Stimulated activated CD4-positive, alpha-beta T cell treated with anti-CD3 and anti-CD28 coated beads, TNF-alpha, amount 100 ng/mL, for 1 hour (primary cell): ENCODE measurements at places on chromosomes 6 and 20.

- DNase-seq, result no peak
These were observed 50.3 kb downstream of the ABHD12 start for GRCh38 chr20:25340380-25340779.

GRCh38 chr6:169923468-169924464 lies 172.3 kb downstream of the ERMARD start:
- DNase-seq, result no peak

DNA sequence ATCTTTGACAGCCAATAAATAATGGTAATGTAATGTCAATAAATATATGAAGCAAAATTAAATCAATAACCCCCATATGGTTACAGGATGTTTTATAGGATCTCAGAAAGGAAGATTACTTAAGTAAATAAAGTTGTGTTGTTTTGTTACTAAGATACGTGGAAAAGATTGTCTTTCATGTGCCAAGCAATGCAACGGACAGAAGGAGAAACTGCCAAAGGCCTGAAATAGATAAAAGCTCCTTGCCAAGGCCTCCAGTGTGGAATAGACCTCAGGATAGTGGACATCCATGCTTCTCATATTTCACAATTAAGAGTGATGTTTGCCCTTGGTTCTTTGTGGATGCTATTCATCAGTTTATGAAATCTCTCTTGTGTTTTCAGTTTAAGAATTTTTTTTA lies 16.4 kb upstream of the FNDC1 start:
- no peak for DNase-seq

- no peak for DNase-seq
These were observed 313.0 kb upstream of the CDYL start for GRCh38 chr6:4463236-4463635.

GRCh38 chr6:149242883-149243282 lies 74.6 kb upstream of the TAB2 start:
- no peak for DNase-seq

DNA sequence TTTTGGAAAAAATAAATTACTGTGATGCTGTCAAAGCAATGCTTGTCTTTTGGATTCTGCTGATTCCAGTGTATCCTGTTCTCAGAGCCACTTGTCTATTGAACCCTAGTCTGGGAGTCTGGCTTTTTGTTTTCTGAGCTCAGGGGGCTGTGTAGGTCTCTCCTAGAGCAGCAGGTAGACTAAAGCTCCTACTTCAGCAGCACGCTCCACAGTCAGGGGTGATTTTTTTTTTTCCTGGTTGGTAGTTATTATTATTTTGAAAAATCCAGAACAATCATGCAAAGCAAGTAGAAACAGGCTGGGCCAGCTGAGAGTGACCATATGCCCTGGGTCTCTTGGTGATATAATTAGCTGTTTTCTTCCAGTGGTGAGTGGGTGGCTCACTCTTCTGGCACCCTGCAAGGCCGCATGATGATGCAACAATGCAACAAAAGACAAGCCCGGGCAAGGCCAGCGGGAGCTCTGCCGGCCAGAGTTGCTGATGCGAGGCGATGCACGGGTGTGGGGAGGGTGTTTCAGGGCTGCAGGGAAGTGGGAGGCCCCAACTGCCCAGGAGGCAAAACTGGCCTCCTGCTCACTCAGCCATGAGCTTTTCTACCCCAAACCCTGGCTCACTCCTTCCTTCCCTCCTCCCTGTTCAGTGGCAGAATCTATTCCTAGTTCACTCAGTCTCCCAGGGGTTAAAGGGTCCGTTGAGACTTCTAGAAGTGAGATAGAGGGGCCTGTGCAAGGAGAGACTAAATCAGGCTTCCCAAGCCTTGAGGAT lies 11.5 kb upstream of the CDKN1A start:
- DNase-seq, result no peak

DNA sequence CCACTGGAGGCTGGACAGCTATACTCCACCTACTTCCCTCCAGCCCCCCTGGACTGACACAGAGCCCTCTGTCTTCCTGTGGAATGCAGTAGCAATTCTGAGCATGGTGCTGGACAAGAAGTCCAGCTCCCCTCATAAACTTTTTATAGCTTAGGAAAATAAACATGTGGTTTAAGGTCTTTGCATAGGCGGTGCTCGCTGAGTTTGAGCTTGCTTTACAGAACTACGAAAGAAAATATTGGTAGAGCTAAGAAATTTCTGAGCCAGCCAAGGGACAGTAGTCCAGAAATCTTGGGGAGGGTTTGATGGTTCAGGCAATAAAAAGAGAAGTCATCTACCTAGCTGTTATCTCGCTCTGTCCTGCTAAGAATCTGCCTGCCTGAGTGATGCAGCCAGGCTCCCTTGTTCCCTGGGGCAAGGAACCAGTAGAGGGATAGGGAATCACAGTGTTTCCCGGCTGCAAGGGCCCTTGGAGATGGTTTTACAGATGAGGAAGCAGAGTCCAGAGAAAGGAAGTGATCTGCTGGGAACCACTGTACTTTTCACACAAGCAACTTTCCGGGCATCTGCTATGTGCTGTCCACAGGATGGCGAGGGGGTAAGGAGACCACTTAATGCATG lies 343.4 kb downstream of the CDC5L start:
- DNase-seq, result no peak

DNA sequence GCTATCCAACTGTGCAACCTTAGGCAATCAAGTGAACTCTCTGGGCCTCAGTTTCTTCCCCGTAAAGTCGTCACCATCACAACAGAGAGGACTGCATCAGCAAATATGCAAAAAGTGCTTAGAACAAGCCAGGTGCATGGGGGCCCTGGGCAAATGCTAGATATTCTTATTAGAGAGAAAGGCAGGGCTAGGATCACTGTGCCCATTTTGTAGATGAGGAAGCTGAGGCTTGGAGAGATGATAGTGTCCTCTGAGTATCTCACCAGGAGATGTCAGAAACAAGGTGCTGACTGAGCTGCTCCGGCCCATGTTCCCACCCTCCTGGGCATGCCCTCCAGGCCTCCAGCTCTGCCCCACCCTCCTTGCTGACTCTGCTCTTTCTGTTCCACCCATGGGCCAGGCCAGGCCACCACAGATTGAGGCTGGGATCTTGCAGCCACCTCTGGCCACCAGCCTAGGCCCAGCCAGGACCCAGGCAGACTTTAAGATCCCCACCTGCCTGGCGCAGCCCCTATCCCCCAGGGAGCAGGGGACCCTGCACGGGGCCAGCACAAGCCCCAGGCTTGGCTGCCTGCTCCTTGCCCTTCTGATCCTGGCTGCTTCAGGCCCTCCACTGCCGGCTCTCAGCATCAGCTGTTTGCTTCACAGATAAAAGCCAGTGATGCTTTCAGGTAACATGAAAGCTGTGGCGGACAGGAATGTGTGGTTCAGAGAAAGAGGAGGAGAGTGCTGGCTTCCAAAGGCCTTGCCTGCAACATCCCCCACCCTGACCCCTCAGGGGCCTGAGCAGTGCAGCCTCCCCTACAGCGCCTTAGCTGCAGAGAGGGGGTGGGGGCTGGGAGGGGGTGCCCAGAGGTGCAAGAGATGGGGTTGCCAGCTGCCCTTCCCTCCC lies 47.6 kb downstream of the GRM4 start:
- DNase-seq, result no peak

- DNase-seq, result no peak
These were observed 1.5 kb downstream of the VARS2 start for GRCh38 chr6:30915591-30915946.

GRCh38 chr6:149357726-149358538 lies 40.4 kb downstream of the TAB2 start:
- DNase-seq, result no peak

DNA sequence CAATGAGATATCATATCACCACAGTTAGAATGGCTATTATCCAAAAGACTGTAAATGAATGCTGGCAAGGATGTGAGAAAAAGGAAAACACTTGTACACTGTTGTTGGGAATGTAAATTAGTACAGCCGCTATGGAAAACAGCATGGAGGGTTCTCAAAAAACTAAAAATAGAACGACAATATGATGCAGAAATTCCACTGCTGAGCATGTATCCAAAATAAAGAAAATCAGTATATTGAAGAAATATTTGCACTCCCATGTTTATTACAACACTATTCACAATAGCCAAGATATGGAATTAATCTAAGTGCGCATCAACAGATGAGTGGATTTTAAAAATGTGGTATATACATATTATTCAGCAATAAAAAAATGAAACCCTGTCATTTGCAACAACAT lies 898.9 kb upstream of the MAN1A1 start:
- DNase-seq, result no peak

GRCh38 chr20:40591536-40591935 lies 97.5 kb downstream of the MAFB start:
- DNase-seq, result no peak

DNA sequence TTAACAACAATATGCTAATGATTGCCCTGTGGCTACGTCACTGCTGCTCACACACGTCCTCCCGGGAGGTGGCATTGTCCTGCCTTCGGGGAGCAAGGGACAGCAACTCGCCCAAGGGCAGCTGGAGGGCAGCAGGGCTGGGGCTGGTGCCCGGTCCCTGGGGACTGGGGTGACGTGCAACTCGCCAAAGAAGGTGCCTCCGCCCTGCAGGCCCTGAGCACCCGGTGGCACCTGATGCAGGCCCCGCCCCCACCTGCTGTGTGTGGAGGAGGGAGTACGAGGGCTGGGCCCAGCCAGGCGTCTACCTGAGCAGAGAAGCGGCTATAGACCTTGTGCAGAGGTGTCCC lies 64.8 kb upstream of the SLCO4A1 start:
- no peak for DNase-seq

DNA sequence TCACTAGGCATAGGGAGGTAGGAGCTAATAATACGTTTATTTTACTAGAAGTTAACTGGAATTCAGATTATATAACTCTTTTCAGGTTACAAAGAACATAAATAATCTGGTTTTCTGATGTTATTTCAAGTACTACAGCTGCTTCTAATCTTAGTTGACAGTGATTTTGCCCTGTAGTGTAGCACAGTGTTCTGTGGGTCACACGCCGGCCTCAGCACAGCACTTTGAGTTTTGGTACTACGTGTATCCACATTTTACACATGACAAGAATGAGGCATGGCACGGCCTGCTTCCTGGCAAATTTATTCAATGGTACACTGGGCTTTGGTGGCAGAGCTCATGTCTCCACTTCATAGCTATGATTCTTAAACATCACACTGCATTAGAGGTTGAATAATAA lies 1.1 kb downstream of the HFE start:
- DNase-seq, result no peak

DNA sequence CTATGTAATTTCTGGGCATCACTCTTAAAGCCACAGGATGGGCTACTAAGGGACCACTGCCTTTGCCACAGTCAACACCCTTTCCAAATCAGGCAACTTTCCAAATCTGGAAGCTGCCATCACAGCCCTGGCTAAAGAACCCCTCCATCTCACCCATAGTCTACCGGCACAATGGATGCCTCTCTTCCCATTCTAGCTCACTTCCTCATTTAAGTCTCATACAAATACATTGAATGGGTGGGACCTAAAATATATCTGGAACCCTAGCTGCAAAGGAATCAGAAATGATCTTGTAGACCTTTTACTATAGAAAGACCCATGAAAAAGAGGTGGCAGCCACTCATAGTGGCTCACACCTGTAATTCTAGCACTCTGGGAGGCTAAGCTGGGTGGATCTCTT lies 3.3 kb upstream of the TREML4 start:
- no peak for DNase-seq

DNA sequence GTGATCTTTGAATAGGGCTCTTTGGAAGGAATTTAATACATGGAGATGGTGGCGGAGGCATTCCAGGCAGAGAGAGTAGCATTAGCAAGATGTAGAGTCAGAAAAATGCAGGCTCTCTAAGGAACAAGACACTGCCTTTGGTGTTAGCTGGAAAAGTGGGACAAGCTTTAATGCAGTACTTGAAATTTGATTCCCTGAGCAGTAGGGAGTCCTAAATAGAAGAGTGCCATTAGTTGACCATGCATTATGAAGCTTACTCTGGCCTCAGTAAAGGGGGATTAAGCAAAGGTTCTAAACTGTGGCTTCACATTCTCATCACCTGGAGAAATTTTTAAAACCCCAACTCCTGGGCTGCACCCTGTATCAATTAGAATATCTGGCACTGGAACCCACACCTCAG lies 494.8 kb upstream of the SOX4 start:
- no peak for DNase-seq

DNA sequence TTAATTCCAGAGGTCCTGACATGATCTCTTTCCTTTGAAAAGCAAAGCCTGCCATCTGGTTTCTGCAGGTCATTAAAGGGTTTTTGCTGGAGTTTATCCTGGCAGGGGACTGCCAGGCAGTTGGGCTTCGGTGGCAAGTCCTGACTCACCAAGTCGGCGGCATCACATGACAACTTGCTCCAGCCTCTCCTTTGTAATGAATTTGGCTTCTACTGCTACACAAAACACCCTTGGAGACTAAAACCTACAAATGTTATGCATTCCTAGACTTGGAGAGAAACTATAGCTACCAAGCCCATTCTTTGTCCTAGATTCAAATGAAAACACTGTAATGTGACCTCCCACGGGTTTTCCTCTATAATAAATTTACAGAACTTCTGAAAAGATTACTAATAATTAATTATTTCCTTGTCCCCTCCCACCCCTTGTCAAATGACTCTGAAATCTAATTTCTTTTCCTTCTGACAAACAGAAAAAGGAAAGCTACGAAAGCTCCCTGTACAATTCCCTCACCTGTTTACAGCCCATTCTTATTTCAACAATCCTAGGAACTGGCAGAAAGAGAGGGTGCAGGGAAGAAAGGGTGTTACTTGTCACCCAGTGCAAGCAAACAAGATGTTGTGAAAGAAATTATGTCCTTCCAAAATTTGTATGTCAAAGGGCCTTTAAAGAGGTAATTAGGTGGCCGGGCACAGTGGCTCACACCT lies 62.9 kb downstream of the QRSL1 start:
- no peak for DNase-seq

- DNase-seq, result no peak
These were observed 818.0 kb downstream of the MAFB start for GRCh38 chr20:39871013-39871412.

- no peak for DNase-seq
These were observed 3.8 kb upstream of the LPA start for GRCh38 chr6:160667639-160668481.

- DNase-seq, result no peak
These were observed at the start of gene MYL9 for GRCh38 chr20:36541227-36541767. TSS of gene MYL9 (plus strand) at chr20:36541519. CDS start at chr20:36544885, 3,366 bp downstream.

DNA sequence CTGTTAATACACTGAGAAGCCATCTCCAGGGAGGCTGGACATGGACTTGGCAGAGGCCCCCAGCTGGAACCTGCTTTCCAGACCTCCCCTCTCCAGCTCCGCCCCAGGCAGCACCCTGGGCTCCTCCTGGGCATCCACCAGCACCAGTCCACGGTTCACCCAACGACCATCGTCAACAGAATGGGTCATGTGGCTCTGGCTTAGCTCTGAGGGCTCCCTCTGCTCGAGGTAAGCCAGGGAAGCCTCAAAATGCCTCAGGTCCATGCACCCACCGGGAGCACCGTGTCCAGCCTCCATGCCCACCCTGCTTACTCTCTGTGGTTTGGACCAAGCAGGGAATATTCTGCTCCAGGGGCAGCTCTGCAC lies 40.5 kb downstream of the WDR27 start:
- no peak for DNase-seq

GRCh38 chr6:37679539-37680476 lies 17.9 kb downstream of the MDGA1 start:
- DNase-seq, result no peak

DNA sequence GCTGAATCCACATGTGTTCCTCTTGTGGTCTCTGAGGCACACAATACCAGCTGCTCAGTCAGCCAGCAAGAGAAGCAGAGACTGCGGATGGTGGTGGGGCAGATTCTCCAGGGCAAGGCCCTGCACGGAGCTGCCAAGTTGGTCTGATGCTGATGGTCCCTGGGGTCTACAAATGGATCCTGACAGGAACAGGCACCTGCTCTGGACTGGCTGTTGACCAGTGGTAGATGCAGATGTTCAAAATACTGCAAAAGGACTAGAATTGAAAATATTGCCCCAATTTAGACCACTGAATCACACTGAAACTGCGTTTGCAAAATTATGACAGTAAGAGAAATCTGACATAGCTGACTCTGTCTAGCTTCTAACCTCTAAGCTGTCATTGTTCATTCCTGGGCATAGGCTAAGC lies 29.6 kb upstream of the TUBB2A start:
- DNase-seq, result no peak
